ENCODE measurements at places on chromosomes 2 and 18.

DNA sequence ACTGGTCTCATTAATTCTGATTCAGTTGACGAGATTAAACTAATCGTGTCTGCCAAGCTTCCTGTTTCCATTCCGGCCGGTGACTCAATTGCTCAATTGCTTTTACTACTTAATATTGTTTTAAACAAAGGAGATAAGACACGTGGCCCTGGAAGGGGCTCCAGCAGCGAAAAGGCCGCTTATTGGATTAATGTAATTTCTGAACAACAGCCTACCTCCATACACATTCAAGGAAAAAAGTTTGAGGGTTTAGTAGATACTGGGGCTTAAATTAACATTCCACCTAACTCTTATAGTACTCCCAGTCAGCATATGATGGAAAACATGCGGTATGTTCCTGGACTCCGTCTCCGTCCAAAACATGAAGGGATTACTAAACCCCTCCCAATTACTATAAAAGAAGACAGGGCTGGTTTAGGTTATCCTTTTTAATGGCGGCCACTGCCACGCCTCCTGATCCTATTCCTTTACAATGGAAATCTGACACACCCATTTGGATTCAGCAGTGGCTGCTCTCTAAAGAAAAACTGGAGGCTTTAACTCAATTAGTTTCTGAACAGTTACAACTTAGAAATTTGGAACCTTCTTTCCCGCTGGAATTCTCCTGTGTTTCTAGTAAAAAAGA lies 27.1 kb downstream of the VPS54 start:
- DNase-seq: no peak

GRCh38 chr2:105387225-105387624 lies 11.6 kb downstream of the FHL2 start:
- DNase-seq: no peak

DNA sequence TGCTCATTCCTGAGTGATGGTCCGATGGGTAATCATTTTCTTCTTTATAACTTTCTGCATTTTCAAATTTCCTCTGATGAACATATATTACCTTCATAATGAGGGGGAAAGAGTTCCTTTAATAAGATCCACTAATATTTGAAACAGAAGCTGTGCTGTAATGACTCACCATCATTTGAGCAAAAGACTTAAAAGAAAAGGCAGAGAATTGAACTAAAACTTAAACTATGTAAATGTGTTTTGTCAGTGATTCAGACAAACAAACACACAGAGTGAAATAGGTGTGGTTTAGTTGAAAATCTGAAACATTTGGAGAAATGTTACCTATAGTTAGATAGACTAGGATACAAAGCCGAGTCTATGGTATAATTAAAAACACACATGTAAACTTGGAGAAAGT lies 209.6 kb downstream of the STK39 start:
- DNase-seq: no peak

- DNase-seq: no peak
Measured at GRCh38 chr18:74407888-74408287, 49.2 kb downstream of the DIPK1C start.

- DNase-seq: no peak
Measured at GRCh38 chr2:120385355-120386127, 39.6 kb downstream of the INHBB start.

DNA sequence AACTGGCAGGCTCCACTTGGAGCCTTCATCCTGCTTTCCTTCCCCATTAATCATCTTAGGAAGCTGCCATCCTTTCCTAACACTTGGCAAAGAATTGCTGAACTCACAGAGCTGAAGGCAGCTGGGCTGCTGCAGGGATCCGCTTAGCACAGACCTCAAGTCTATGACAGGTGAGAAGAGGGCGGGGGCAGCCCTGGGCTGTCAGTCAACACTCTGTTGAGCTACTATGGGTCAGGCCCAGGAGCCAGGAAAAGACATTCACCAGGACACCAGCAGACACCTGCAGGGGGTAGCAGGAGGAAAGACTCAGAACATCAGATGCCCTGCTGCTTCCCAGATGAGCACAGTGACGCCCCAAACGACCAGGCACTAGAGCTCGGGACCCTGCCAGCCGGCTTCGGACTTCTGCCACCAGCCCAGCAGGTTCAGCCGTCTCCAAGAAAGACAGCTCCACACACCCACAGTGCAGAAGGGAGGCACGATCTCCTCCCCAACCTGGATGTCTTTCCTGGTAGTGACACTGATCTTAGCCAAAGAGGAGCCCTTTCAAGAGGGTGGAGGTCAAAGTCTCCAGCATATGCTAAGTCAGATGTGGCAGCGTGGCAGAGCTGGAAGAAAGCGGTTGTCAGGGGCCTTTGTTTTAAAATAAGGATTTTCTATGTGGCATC lies 55.2 kb downstream of the SNORC start:
- DNase-seq: no peak

GRCh38 chr2:237217995-237218616 lies 132.4 kb downstream of the COPS8 start:
- no peak for DNase-seq

- DNase-seq: no peak
Measured at GRCh38 chr2:185785851-185786473, 47.4 kb downstream of the FSIP2 start.

DNA sequence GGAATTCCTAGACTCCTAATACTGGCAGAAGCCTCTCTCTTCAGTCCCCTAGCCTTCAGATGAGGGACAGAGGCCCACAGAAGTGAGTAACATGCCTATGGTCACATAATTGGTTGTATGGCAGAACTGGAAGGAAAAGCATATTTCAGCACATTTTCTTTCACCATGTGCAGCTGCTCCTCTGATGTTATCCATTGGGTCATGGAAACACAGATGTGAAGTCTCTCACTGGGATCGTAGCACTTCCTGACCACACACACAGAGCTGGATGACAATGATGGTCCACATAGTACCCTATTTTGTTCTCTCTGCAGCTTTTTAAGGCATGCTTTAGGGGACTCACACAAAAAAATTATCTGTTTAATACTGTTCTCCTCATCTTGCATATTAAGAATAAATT lies 24.5 kb downstream of the MYO3B start:
- no peak for DNase-seq

DNA sequence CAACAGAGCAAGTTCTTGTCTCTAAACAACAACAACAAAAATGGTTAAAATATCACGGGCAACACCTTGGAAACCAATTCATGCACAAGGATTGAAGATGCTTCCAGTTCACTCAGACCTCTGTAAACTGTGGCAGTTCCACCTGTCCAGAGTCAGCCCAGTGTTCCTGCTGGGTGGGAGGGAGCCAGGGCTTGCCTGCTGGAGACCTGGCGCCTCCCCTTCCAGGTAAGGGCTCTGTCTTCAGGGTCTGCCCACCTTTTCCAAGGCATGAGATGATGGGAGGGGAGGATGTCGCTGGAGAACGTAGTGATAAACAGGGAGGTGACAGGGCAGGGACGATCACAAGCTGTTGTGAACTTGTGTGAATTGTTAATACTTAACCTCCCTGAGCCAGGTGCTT lies 9.8 kb upstream of the GPC1 start:
- DNase-seq: no peak

DNA sequence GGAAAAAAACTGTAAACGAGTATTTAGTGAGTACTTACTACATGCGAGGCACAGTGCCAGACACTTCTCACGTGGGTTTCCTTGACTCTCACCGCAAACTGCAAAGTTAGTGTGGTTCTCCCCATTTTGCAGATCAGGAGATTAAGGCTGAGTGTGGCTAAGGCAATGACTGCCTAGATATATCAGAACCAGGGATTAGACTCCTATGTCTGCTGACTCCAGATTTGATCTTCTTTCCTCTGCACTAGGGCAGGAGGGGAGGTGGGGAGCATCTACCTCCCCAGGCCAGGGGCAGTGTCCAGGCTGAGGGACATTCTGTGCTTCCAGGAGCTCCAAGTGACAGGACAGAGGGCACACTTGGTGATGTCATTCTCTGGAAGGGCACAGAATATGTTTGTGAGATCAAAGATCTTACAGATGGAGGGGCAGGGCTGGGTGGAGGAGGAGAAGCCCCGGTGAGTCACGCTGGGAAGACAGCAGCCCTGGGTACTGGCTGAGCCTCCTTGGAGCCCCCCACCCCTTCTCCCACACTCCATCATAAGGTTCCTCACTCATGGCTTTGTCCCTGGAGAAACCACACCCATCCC lies 92.4 kb downstream of the RHOB start:
- no peak for DNase-seq

- no peak for DNase-seq
Measured at GRCh38 chr2:19648583-19648982, 253.2 kb downstream of the TTC32 start.

GRCh38 chr18:34221971-34222306 lies 2.8 kb downstream of the NOL4 start:
- no peak for DNase-seq
